ENCODE measurements at places on chromosomes 3 and 15.

- no peak for DNase-seq
Measured at GRCh38 chr3:112818289-112818688, 28.4 kb downstream of the CD200R1L start.

DNA sequence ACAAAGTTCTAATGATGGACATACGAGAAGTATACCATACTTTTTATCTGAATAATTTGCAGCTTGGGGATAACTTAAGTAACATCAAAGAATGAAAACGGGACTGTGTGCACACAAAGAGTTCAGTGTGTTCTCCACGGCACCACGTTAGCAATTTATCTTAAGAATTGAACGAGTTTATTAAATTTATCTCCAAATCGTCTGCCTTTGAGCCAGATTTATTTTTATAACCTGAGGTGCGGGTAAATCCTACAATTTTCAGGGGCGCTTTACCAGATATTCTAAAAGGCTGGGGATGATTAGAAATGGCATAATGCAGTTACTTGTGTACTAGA, 3.5 kb downstream of the CHD2 start:
- DNase-seq = no peak

- no peak for DNase-seq
Measured at GRCh38 chr15:98160236-98160635, 199.7 kb downstream of the ARRDC4 start.

DNA sequence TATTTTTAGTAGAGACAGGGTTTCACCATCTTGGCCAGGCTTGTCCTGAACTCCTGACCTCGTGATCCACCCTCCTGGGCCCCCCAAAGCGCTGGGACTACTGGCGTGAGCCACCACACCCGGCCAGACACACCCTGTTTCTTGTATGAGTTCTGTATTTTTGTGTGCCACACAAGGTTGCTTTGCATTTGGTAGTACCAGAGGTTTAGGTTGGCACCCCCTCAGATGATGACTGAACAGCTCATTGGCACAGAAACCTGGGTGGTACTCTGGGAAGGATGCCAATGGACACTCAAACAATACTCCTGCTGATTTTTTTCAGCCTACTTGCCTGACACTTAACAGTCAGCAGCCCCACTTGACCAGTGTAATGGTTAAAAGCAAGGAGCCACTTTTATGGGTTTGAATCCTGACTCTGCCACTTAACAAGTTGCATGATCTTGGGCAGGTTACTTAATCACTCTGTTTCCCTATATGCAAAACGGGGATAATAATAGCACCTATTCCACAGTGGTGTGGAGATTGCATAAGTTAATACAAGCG, 39.2 kb upstream of the BCL2A1 start:
- DNase-seq = no peak

DNA sequence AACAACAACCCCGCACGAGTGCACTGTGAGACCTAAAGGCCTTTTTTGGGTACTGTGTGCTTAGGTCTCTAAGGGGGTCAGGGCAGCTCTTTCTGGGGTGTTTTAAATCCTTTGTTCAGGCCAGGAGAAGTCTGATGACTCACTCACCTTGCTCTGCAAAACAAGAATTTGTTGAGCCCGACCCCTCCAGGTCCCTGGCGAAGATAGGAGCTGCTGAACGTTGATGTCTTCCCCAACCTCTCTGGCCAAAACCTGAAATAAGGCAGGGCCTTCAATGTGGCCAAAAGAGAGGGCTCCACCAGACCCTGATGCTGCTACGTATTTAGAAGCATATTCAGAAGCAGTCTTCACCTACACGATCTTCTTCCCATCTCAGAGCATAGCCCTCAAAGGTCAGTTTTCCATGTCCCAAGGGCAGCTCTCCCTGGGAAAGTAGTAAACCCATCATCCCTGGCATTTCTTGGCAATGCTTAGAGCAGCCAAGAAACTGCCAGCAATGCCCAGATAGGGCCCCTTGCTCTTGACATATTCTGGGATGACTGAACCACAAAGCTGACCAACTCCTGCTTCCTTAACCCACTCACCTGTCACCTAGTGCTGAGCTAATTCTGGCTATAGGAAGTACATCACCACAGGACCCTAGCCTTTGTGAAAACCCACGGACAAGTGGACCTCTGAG, 27.1 kb downstream of the CCDC13 start:
- DNase-seq = no peak

DNA sequence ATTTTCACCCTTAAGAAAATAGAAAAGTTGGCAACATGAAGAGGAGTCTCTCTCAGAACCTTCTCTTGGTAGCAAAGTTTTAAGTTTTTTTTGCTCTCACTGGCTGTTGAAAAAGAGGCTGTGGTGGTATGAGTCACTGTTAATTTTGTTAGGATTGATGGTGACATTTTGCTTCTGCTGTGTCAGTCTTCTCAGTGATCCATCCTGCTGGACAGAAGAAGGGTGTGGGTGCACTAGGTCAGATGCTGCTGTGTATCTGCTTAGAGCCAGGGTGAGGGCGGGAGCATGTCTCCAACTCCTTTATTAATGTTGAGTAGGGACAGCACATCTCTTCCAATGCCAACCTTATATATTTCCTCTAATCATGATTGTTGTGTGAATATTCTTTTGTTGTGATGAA, 369.5 kb downstream of the FEZF2 start:
- no peak for DNase-seq

GRCh38 chr3:144109944-144110343, 138.3 kb downstream of the DIPK2A start:
- no peak for DNase-seq

DNA sequence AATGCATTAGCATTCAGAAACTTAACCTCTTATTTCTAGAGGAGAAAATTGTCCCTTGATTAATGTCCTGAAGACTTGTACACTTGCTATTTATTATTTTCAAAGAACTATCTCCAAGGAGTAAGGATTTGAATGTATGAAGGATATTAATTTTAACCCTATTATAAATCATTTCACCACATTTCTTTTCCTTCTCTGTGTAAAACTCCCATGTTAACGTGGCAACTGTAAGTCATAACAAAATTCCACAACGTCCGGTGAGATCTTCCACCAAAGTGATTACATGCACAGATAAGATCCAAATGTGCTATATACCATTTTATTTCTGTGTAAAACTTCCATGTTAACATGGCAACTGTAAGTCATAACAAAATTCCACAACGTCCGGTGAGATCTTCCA, 229.1 kb upstream of the ARHGEF26 start:
- no peak for DNase-seq

- DNase-seq = no peak
Measured at GRCh38 chr3:113507501-113508067, 7.4 kb downstream of the SPICE1 start.

- no peak for DNase-seq
Measured at GRCh38 chr15:85282504-85283115, 97.8 kb upstream of the AKAP13 start.

- DNase-seq = no peak
Measured at GRCh38 chr3:46500656-46501635, 3.2 kb downstream of the RTP3 start.

DNA sequence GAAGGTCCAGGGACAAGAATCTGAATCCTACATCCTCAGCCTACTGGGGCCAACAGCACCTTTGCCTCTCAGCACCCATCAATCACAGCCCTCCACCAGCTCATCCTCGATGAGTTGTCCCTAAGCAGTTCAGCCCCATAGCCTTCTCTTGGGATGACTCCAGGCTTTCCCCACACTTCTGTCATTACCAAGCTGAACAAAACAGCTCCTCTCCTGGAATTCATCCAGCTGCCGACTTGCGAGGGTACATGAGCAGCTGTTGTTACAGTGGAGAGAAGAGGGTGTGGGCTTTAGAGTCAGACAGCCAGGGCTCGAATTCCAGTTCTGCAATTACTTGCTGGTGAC, 69.0 kb upstream of the THBS1 start:
- DNase-seq = no peak

GRCh38 chr3:142095841-142096240, 53.5 kb downstream of the TFDP2 start:
- no peak for DNase-seq

- no peak for DNase-seq
Measured at GRCh38 chr3:28239108-28239507, 2.3 kb upstream of the CMC1 start.

GRCh38 chr3:160417311-160417710, 17.9 kb downstream of the SMC4 start:
- no peak for DNase-seq

DNA sequence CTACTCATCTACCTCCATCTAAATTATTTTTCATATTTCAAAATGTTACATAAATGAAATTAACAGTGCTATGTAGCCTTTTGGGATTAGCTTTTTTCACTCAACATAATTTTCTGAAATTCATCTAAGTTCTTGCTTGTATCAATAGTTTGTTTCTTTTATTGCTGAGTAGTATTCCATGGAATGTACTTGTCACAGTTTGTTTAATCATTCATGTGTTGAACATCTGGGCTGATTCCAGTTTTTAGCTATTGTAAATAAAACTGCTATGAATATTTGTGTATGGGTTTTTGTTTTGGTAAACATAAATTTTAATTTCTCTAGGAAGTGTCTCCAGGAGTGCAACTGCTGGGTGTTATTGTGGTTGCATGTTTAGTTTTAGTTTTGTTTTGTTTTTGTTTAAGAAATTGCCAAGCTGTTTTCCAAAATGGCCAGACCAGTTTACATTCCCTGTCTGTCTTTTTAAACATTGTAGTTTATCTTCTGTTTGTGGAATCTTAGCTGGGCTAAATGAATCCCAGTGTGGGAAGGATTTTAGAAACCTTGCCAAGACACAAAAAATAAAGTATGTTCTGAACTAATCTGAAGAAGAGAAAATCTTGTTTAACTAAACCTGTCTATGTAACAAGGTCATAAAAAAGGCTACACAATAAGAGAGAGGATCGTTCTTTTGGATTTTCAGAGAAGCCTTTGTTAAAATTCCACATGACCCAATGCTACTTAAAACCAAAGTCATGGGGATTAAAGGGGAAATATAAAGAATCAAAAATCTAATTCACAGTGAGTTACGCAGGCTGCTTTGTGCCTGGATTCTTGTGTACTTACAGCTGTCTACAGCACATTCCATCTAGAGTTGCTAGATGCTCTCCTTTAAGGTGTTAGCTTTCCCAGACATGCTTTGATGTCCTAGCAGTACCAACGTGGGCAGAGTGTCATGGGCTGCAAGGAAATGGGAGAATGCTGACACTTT, 129.2 kb upstream of the SUCLG2 start:
- DNase-seq = no peak

DNA sequence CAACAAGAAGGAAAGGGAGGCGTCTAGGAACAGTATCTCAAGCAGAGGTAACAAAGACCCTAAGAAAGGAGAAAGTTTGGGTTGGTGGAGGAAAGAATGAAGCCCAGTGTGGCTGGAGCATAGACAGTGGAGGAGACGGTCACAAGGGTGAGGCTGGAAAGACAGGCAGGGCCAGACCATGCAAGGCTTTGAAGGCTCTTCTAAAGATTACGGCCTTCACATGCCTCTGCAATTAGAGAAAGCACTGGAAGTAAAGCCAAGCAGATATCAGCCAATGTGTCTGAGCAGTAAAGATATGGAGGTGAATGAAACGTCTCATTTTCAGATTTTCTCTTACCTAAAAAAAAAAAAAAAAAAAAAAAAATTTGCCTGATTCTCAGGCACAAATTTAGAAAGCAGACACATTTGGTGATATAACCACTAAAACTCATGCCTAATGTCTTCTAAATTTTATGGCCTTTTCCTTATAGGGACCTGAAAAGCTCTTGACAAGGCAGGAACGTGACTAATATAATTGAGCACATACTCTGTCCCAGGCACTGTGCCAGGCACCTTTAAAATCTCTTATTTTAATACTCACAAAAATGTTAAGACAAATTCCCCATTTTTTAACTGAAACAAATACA, 184.1 kb downstream of the MECOM start:
- DNase-seq = no peak

- DNase-seq = no peak
Measured at GRCh38 chr3:117490716-117491115, 781.1 kb downstream of the TUSC7 start.

GRCh38 chr3:81302045-81302444, 459.4 kb downstream of the GBE1 start:
- no peak for DNase-seq

DNA sequence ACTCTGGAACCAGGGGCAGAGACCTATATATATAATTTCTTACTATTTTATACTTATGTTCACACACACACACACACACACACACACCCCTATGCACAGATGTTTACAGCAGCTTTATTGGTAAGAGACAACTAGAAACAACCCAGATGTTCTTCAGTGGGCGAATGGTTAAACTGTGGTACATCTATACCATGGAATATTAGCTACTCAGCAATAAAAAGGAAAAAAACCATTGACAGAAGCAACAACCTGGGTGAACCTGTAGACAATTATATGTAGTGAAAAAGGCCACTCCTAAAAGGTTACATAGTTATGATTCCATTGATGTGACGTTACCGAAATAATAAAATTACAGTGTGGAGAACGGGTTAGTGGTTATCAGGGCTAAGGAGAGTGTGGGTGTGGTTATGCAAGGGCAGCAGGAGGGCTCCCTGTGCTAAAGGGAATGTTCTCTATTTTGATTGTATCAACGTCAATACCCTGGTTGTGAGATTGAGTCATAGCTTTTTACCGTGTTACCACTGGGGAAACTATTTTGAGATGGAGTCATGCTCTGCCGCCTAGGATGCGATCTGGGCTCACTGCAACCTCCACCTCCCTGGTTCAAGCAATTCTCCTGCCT, 85.5 kb downstream of the FLNB start:
- no peak for DNase-seq

DNA sequence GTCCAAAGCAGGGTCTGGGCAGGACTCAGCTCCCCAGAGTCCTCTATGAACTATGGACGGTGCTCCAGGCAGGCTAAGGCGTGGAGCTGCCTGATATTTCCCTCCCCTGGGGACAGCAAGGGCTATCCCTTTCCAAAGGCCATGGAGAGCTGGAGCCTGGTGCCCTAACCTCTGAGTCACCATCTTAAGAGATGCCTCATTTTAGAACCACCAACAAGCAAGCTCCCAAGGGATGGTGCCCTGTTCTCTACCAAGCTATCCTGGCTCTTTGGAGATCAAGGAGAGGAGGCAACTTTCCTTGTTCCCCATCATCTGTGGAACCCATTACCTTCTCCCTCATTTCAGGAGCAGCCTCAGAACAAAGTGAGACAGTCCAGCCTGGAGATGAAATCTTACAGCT, 15.7 kb downstream of the STARD5 start:
- no peak for DNase-seq

DNA sequence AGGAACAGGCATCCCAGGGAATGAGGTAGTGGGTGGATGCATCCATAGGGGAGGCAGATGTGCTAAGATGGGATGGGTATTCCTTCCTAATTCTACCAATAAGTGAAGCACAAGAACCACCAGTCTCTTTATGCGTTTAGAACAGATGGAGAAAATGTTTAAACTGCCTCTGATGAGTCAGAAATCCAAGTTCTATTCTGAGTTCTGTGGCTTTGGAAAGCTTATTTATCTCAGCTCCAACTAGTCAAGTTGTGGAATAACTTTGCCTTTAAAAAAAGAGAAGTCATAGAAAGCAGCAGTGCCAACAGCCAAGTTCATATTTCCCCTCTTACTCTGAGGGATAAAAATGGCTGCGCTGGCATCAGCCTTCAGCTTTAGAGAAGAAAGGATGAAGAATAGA, 761.7 kb downstream of the IGSF11 start:
- no peak for DNase-seq

All from esophagus squamous epithelium (tissue), 5 donors.